ENCODE measurements at places on chromosomes 4 and X. TPM values are rescaled to one million over a fixed set of nuclear protein-coding genes. Genes with fewer than 3 reads are reported as not detected.
A peak's percentile ranks its signal among the peaks of the same experiment; 100 is the strongest.

NWD2 gene
- not detected for total RNA-seq

FGA gene
- not detected for total RNA-seq

OPN1MW gene
- not detected for total RNA-seq

GAGE2A gene
- total RNA-seq = not detected

ODAM gene
- not detected for total RNA-seq

HTN3 gene
- total RNA-seq = not detected

RNF175 gene
- total RNA-seq = 0.76 TPM

TEX13D gene
- not detected for total RNA-seq

CFAP47 gene
- total RNA-seq = not detected

ETDA gene
- not detected for total RNA-seq

KCND1 gene
- 0.04 TPM for total RNA-seq

- H3K4me1 ChIP-seq = no peaks in the 10 kb centered on the region
- no peaks in the 10 kb centered on the region for H3K36me3 ChIP-seq
- no peak overlapping the region for H3K27ac ChIP-seq
- no peaks in the 10 kb centered on the region for H3K27me3 ChIP-seq
- H3K4me3 ChIP-seq = no peak overlapping the region
- no peak for DNase-seq
Observed at GRCh38 chrX:112947981-112948615, 107.5 kb upstream of the AMOT start.

GRCh38 chrX:21691512-21692018 lies 33.4 kb upstream of the KLHL34 start:
- no peaks in the 10 kb centered on the region for H3K36me3 ChIP-seq
- no peaks in the 10 kb centered on the region for H3K27me3 ChIP-seq
- no peak for DNase-seq
- no peaks in the 10 kb centered on the region for H3K4me1 ChIP-seq
- no peak overlapping the region for H3K27ac ChIP-seq

DNA sequence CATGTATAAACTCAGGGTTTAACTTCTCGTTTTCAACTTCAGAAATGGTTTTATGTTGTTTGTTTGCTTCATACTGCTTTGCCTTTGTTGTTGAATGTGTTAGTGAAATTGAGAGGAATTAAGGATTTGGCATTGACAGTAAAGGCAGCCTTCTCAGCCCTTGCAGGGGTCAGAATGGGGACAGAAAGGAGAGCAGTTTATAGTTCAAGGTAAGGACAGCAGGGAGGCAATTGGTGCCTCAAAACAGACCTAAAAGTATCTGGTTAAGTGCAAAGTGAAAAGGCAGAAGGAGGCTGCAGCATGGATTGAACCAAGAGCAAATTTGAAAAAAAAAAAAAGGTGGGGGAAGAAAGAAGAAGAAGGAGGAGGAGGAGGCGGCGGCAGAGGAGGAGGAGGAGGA lies 835.0 kb upstream of the ADGRL3 start:
- H3K27me3 ChIP-seq = no peaks in the 10 kb centered on the region
- no peak overlapping the region for H3K4me3 ChIP-seq
- no peaks in the 10 kb centered on the region for H3K36me3 ChIP-seq
- H3K4me1 ChIP-seq = no peaks in the 10 kb centered on the region
- DNase-seq = no peak

DNA sequence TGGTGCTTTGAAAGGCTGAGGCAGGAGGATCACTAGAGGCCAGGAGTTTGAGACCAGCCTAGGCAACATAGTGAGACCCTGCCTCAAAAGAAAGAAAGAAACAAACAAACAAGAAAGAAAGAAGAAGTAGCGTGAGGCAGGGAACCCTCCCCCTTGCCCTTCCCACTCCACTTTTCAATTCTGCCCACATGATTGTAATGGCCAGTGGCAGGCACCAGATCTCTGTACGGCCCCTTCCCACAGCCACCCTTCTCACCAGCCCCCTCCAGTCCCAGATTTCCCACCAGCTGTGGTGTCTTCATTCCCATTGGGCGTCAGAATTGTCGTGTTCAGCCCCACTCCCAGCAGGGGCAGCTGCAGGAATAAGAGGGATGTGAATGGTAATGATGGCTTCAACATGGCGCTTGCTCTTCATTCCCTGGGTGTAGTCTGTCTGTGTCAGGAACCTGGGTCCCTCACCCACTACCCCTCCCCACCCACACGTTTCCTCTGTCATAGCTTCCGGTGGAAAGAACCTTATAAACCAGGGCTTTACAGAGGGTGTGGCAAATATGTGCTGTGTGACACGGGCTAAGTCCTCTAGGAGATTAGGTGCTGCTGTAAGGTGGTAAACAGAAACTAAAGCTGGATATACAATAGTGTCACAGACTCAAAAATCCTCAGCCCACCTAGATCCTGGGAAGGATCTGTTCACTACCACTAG lies at the start of gene IL2RG:
TSS of gene IL2RG (minus strand) at position 437 of the 703 bp plus-strand sequence. CDS start at position 399, 38 bp downstream.
- H3K4me3 ChIP-seq = peak within 1 kb of the TSS; percentile 52
- H3K27ac ChIP-seq = peak within 1 kb of the TSS; percentile 46
- H3K4me1 ChIP-seq = no peaks in the 10 kb centered on the region

- no peaks in the 10 kb centered on the region for H3K4me1 ChIP-seq
- no peak for DNase-seq
- H3K4me3 ChIP-seq = no peak overlapping the region
Observed at GRCh38 chrX:17470136-17470535, 95.1 kb downstream of the NHS start.

GRCh38 chr4:114108869-114109268 lies 129.4 kb upstream of the ARSJ start:
- H3K27me3 ChIP-seq = no peaks in the 10 kb centered on the region
- H3K4me1 ChIP-seq = no peaks in the 10 kb centered on the region
- DNase-seq = no peak
- no peak overlapping the region for H3K4me3 ChIP-seq

DNA sequence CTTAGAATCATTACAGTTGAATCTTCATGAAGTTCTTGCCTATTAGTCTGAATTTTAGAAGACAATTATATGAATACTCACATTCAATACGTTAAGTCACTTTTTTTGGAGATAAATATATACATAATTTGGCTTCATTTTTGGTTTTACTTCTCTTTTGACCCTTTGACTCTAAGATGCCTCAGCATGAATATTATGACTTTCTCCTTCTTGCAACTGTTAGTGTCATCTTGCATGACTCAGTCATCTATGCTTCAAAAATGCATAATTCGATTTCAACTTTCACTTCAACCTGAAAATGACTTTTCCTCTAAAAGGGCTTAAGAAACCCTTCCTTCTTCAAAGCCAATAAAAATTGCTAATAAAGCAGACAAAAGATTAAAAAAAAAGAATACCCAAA lies 1427.5 kb downstream of the ADGRL3 start:
- H3K4me3 ChIP-seq = no peak overlapping the region
- H3K27me3 ChIP-seq = no peaks in the 10 kb centered on the region
- H3K36me3 ChIP-seq = no peaks in the 10 kb centered on the region
- H3K4me1 ChIP-seq = no peaks in the 10 kb centered on the region
- no peak for DNase-seq

DNA sequence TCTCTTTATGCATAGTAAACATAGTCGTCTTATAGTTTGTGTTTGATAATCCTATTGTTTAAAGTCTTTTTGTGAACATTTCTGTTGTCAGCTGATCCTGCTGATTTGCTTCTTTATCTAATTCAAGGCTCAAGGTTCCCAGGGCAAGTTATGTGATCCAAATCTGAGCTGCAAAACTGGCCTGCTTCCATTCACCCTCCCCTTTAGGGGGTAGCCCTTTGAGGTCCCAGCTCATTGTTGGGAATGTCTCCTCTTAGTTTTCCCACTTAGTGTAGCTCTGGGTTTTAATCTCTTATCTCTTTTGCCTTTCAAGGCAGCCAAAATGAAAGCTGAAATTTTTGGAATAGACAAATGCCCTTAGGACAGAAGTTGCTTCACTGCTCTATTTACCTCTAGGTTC lies 40.2 kb upstream of the MAGED1 start:
- H3K27ac ChIP-seq = no peak overlapping the region
- no peaks in the 10 kb centered on the region for H3K4me1 ChIP-seq
- H3K27me3 ChIP-seq = no peaks in the 10 kb centered on the region

DNA sequence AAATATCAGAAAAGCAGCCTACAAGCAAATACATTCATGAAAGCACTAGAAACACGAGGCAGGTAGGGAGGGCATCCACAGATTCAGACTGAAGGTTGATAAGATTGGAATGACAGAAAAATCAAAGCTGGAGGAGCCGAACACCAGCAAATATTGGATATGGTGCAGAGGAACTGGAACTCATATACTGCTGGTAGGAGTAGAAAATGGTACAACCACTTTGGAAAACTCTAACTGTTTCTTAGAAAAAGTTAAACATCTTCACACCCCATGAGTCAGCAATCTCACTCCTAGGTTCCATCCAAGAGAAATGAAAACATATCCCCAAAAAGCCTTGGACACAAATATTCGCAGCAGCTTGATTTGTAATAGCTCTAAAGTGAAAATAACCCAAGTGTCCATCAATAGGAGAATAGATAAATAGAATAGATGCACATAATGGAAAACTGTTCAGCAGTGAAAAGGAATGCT lies 27.1 kb downstream of the CD99L2 start:
- H3K4me3 ChIP-seq = no peak overlapping the region
- H3K4me1 ChIP-seq = no peaks in the 10 kb centered on the region
- no peak for DNase-seq
- no peak overlapping the region for H3K27ac ChIP-seq
- no peaks in the 10 kb centered on the region for H3K36me3 ChIP-seq
- H3K27me3 ChIP-seq = no peaks in the 10 kb centered on the region

DNA sequence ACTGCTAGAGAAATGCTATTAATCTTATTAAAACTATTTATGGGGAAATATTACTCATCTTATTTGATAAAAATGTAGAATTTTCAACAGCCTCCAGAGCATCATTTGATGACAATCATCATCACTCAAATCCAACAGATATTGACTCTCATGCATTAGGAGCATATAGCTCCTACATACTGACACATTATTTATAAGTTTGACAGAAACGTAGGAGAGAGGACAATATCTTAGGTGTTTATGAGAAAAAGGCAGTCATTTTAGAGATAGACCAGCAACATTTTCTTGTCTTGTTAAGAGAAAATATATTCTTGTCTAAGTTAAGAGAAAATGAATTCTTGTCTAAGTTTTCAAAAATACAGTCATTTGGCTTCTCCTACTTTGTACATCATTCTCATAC lies 2550.2 kb downstream of the PCDH7 start:
- no peak for DNase-seq
- H3K27ac ChIP-seq = no peak overlapping the region
- H3K4me1 ChIP-seq = no peaks in the 10 kb centered on the region
- no peak overlapping the region for H3K4me3 ChIP-seq

DNA sequence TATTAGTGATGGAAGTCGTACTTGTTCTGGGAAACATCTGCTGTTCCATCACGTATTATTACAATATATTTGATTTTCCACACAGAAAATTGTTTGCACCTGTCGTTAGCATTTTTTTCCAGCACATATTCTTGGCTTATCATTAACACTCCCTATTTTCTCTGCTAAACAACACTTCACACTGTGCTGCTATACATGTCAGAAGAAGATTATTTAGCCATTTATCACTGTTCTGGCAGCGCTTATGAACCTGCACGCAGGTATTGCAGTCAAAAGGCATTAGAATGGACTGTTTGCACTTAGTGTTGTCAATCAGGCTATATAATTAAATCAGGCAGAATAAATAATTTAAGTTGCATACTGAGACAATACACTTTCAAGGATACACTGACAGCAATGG lies 218.6 kb downstream of the CHM start:
- H3K4me1 ChIP-seq = no peaks in the 10 kb centered on the region
- DNase-seq = no peak
- no peak overlapping the region for H3K4me3 ChIP-seq
- H3K36me3 ChIP-seq = no peaks in the 10 kb centered on the region

- H3K36me3 ChIP-seq = peaks cover 7% of the 10 kb centered on the region
- no peak overlapping the region for H3K27ac ChIP-seq
- no peaks in the 10 kb centered on the region for H3K27me3 ChIP-seq
- no peaks in the 10 kb centered on the region for H3K4me1 ChIP-seq
- H3K4me3 ChIP-seq = no peak overlapping the region
- DNase-seq = no peak
Observed at GRCh38 chr4:4689694-4690440, 148.0 kb upstream of the STX18 start.

GRCh38 chr4:184807797-184808712 lies 17.7 kb downstream of the ACSL1 start:
- H3K4me1 ChIP-seq = peaks cover 74% of the 10 kb centered on the region
- H3K4me3 ChIP-seq = no peak overlapping the region
- peaks cover 3% of the 10 kb centered on the region for H3K36me3 ChIP-seq
- H3K27me3 ChIP-seq = no peaks in the 10 kb centered on the region
- H3K27ac ChIP-seq = peak overlapping the region; percentile 43
- DNase-seq = no peak

DNA sequence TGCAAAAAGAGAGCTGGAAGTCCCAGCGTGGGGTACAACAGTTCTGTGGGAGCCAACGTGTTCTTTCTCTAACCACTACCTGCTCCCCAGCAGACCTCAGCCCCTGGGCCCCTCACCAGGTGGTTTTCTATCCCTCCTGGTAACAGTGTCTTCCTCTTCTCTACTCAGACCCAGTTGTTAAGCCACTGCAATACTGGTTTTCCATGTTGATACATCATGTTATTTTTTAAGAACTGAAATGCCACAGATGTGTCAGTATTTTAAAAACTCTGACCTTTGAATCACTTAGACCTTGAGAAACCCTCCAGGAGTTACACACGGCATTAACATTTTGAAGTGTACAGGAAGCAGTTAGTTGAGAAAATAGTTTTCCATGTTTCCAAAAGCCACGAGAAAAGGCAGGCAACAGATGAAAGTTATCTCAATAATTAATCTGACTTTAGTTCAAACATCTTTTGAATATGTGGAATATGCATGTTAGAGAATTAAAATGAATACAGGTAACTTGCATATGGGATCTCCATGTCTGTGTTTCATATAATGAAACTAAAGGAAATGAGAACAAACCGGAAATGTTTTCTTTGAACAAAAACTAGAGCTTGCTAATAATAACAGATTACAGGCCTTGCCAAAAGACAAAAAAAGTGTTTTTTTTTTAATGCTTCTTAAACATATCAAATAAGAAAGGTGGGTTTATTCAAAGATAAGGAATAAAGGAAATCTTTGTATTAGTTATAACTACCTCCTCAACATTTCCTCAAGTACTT lies 108.8 kb downstream of the ZNF827 start:
- H3K4me3 ChIP-seq = no peak overlapping the region
- no peaks in the 10 kb centered on the region for H3K36me3 ChIP-seq
- no peaks in the 10 kb centered on the region for H3K27me3 ChIP-seq
- H3K4me1 ChIP-seq = no peaks in the 10 kb centered on the region
- no peak overlapping the region for H3K27ac ChIP-seq

DNA sequence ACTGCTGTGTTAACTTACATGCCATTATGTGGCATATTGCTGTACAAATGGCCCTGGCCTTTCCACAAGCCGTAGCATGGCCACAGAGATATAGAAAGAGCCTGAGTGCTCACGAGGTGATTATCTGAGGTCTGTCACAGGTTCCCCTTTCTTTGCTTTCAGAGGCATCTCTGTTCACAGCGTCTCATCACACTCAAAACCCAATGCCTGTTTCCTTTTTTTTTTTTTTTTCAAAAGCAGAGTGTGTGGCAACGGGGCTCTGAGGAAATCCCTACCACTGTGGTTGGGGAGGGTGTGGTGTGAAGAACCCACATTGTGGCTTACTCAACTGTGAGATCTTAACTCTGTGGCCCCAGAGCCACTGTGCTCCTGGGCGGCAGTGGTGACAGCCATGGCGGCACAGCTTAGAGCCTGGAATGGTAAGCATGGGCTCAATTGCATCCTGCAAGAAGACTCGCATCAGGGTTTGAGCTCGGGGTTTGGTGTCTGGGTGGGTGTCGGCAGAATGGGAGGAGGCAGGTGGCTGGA lies 30.8 kb downstream of the RTL5 start:
- H3K4me3 ChIP-seq = peak overlapping the region; percentile 23
- no peaks in the 10 kb centered on the region for H3K36me3 ChIP-seq
- no peaks in the 10 kb centered on the region for H3K27me3 ChIP-seq
